Fibroblast of skin of left quadriceps (primary cell): ENCODE measurements at places on chromosomes 2 and 18.

DNA sequence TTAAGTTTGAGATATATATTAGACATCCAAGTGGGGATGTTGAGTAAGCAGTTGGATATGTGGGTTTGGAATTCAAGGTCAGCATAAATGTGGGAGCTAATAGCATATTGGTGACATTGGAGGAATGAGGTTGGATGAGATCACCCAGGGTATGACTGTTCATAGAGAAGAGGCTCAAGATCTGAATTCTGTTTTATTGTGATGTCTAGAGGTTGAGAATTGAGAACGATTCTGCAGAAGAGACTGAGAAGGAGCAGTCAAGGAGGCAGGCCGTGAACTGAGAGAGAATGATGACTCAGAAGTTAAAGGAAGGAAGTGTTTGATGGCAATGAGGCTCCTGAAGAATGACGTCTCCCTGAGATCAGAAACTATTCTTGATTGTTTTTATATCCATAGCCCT is 5.9 kb downstream of the SERPINB11 start:
- DNase-seq, result peak; percentile 51

GRCh38 chr2:219695145-219695709 is 67.8 kb downstream of the SLC4A3 start:
- DNase-seq, result no peak

GRCh38 chr2:208657468-208657867 is 250.9 kb downstream of the PTH2R start:
- DNase-seq, result no peak

DNA sequence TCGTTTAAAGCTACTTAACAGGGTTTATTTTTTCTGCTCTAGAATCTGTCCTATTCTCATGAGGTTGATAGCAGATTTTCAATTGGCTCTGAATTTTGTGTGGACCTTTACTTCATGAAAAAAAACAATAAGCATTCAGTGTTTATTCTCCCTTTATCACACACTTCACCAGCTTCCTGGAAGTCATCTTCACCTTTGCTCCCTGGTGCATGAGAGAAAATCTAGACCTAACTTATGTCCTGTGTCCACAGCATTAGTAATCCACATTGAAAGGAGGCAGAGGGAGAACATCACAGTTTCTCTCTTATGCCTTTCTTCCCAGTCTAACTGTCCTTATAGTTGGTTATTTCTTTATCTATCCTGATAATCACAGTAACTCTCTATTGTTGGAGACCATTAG is 316.1 kb downstream of the PTH2R start:
- DNase-seq, result no peak

DNA sequence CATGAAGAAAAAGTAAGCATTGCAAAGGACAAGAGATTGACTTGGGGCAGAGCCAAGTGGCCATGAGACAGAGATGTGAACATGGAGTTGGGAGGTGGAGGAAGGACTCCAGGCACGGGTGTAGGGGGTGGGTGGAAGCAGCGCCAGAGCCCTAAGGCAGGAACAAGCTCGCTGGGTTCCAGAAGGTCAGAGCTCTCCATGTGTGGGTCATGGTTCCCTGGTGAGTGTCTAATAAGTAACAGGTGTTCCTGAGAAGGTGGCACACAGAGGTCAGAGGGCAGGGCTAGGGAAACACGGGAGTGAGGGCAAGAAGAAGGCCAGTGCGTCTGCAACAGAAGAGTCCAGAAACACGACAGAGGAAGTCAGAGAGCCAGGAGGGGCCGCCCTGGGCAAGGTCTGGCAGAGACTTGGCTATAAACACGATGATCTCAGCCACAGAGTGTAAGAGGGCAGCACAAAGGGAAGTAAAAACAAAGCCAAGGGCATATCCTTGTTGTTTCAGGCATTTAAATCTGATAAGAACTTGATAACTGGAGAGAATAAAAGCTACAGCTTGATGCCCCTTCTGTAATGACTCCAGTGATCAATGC is 260.8 kb downstream of the TGIF1 start:
- DNase-seq, result no peak

GRCh38 chr2:229375251-229375650 is 104.2 kb upstream of the PID1 start:
- DNase-seq, result peak; percentile 7

DNA sequence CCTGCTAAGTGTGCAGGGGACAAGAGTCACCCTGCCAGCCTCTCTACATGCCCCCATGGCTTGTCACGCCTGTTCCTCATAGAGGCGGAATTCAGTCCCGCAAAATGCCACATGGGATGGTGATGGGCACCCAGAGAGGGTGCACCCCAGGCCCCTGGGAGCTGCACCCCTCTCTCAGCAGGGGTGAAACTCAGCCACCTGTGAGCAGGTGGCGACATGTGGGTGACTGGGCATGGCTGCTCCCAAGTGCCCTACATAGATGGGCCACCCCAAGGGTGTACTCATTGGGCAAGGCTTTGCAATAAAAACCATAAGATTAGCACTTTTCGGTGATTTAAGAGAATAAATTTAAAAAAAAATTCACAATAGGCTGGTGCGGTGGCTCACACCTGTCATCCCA is 6.3 kb downstream of the HS6ST1 start:
- no peak for DNase-seq

DNA sequence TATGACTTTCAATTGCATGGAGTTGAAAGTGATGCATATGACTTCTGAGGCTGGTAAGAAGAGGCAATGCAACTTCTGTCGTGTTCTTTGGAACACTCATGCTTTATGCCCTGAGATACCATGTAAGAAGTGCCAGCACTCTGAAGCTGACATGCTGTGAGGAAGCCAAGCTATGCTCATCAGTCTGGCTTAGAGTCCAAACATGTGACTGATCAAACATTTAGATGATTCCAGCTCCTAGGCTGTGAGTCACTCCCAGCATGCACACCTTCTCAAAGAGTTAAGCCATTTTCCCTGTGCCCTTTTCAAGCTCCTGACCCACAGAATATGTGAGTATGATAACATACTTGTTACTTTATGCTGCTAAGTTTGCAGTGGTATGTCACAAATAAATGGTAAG is 15.8 kb upstream of the VRK2 start:
- DNase-seq, result no peak

- DNase-seq, result no peak
Measured at GRCh38 chr2:6915399-6915798, 1.8 kb upstream of the RNF144A start.

DNA sequence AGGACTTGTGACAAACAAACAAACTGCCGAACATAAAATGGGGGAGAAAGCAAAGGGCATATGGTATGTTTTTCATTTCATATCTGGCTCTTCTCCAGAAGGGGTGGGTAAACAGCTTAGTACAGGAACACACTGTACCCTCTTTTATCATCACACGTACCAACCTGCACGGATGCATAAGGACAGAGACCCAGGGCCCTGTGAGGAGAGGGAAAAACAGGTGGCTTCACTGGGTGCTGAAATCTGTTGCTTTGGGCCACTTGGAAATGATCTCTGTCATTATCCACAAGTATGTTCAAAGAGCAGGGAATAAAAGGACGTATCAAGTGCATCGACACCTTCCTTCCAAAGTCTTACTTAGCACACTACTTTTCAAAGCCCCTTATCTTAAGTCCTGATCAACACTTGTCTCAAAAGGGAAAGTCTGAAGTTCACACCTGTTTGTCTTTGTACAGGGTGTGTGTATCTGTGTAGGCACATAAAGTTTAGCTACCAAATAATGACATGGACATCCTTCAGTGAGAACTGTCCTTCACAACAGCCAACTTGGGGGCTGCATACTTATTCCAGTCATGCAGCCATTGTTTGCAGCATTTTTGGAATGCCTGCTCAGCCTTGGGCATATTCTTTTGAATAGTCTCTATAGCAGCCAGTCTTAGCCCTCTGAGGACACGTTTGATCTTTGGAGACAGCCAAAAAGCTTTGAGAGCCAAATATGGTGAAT is 60.6 kb downstream of the IRS1 start:
- DNase-seq, result no peak

GRCh38 chr2:39492716-39493115 is 55.6 kb upstream of the MAP4K3 start:
- no peak for DNase-seq

GRCh38 chr2:66317268-66317890 is 117.5 kb upstream of the MEIS1 start:
- no peak for DNase-seq

- DNase-seq, result no peak
Measured at GRCh38 chr2:116717832-116718231, 1096.7 kb upstream of the DDX18 start.

GRCh38 chr2:219272995-219273394 is 6.2 kb upstream of the DNAJB2 start:
- no peak for DNase-seq

DNA sequence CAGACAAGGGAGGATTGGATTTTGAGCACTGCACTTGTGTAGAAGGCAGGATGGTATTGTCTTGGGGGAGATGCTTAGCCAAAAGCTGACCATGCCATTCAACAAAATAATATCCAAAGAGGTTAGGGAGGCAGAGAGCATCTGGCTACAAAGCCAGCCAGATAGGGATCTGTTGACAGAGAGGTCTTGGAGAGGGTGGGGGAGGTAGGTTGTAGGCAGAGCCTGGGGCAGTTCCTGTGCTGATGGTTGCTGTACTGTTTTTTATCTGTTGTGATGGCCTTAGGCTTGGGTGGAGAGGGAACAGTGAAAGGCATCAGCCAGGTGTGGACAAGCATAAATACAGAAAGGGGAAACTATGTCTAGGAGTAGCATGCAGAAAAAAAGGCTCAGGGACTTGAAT is 100.9 kb downstream of the AQP4 start:
- DNase-seq, result no peak

- DNase-seq, result no peak
Measured at GRCh38 chr2:147442816-147443215, 402.0 kb upstream of the ACVR2A start.

DNA sequence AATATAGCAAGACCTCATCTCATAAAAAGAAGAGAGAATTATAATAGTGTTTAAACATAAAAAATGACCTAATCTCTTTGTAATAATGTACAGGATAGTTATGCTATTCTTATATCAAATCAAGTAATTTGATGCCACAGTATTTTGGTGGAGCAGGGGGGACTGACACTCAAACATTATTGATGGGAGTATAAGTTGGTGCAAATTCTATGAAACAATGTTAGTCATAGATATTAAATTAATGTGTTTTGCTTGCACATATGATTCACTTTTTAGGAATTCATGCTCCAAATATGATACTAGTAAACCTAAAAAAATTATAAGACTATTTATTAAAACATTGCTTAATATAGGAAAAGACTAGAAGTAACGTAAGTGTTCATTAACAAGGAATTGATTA is 256.1 kb upstream of the SYT4 start:
- no peak for DNase-seq

GRCh38 chr2:238403632-238404405 is 22.9 kb upstream of the ASB1 start:
- DNase-seq, result no peak

GRCh38 chr2:204370172-204370718 is 175.0 kb upstream of the PARD3B start:
- no peak for DNase-seq

GRCh38 chr2:171390941-171391516 is 42.8 kb downstream of the METTL8 start:
- DNase-seq, result peak; percentile 39

GRCh38 chr2:204583773-204584172 is 38.5 kb downstream of the PARD3B start:
- no peak for DNase-seq

GRCh38 chr2:178908810-178909209 is 101.6 kb upstream of the TTN start:
- no peak for DNase-seq

DNA sequence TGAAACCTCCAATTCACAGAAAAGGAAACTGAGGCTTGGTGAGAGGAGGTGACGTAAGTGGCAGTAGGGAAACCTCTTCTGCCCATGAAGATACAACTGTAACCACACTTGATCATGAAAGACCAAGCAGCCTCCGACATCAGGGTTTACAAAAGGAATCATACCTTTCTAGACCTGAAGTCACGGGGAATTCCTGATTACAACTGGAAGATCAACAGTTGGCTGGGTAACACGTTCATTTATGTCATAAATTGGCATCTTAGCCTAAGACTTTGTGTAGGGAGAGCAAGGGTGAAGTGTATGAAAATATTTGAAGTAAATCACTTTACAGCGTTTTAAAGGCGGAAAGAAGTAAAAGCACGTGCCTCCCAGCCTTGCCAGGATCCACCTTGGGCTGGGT is 922 bp downstream of the HS1BP3 start:
- DNase-seq, result no peak

DNA sequence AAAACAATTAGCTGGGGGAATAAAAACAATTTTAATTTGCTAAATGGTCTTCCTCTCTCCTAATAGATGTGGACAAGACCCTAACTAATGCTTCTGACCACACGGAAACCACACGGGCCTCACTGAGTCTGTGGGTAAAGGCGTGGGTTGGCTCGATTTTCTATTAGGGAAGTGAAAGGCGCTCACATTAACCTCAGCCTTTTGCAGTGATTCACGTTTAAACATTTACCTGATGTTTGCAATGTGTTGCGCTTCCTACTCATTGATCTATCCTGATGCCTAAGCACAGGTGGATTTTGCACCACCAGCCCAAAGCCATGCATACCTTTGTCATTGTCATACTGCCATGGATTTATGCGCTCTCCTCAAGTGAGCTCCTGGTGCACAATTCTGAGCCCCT is 35.6 kb upstream of the NRP2 start:
- DNase-seq, result no peak

DNA sequence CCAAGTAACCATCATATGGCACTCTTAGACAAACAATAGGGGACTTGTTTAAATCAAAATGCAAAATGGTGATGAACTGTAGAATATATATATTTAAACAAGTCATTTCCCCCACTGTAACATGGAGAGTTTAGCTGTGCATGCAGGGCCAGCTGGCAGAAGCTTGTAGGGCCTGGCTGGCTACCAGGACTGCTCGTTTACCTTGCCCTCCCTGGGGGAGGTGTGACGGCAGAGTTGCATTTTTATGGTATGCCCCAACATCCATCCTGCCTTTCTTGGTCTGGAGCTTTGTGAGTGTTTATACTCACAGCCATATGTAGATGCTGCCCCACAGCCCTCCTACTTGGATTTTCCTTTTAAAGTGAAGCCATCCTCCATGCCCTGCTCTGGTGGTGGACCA is 101.7 kb upstream of the ZFP36L2 start:
- no peak for DNase-seq

GRCh38 chr2:33366473-33366872 is 110.0 kb upstream of the RASGRP3 start:
- DNase-seq, result no peak

GRCh38 chr2:214995409-214995808 is 143.0 kb downstream of the ABCA12 start:
- DNase-seq, result no peak

- DNase-seq, result peak; percentile 91
Measured at GRCh38 chr2:17540093-17540812, at the start of gene VSNL1. TSS of gene VSNL1 (plus strand) at chr2:17540696. CDS start at chr2:17592075, 51,379 bp downstream.
